ENCODE measurements at places on chromosomes 7 and 10. TPM values are rescaled to one million over a fixed set of nuclear protein-coding genes. Genes with fewer than 3 reads are reported as not detected.
A peak's percentile ranks its signal among the peaks of the same experiment; 100 is the strongest.

DNA sequence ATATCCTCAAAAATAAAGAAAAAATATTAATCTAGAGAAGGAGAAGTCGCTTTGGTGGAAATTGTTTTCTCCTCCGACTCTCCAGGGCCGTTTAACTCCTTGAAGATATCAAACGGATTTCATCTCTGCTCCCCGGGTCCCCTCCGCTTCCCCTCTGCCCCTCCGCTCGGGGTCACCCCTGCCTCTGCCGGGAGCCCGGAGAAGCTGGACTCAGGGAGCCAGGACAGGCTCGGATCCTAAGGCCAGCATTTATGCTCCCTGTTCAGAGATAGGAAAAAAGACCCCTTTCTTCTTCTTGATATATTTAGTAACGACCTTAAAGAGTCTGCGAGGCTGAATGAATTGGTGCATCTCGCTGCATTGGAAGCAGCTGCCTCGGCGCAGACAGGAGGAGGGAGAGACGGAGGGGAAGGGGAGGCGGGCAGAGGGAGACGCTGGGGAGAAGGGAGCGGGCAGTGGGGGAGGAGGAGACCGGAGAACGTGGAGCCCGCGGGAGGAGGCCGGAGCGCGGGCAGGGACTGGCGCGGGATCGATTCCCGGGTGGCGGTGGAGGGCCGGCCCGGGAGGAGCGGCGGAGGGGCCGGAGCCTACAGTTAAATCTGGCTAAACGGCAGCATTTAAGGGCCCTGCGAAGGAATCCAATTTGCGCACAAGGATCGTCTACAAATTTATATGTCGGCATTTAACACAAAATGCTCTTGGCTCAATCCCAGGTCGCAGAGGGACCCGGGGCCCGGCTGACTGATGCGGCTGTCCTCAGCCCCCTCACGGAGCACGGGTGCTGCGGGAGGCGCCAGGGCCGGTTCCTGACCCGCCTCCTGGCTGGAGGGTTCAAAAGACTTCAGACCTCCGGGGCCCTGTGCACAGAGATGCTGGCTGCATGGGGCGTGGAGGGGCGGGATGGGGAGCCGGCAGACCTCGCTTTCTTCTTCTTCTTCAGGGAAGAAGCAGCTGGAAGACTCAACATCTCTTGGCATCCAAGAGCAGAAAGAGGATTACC lies 55.6 kb downstream of the CRTAC1 start:
- no peak for DNase-seq

DNA sequence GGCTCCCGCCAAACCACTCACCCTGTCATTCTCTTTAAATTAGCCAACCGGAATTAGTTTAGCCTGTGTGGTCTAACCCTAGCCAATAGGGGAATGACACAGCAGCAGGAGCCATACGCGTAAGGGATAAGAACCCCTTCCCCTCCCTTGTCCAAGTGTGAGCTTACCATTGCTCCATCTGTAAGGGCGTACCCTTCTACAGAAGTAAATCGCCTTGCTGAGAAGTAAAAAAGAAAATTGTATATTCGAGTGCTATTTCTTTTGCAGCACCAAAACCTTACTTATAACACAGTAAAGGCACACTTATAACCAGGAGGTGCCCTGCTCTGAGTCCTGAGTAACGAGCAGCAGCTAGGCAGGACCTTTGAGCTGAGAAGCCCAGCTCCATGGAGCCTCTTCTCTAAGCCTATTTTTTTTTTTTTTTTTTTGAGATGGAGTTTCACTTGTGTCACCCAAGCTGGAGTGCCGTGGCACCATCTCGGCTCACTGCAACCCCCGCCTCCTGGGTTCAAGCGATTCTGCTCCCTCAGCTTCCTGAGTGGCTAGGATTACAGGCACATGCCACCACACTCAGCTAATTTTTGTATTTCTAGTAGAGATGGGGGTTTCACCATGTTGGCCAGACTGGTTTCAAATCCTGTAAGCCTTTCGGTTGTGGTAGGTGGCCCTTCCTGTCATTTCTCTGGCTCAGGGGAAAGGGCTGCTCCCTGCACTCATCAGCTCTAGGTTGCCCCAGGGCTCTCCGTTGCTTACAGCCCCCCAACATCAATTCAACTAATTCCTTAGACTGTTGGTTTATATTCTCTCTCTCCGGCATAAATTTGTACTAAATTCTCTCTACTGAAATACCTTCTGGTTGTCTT lies 73.3 kb downstream of the NSUN6 start:
- DNase-seq, result no peak

- DNase-seq, result no peak
Measured at GRCh38 chr7:37040330-37040729, 316.0 kb upstream of the AOAH start.

- DNase-seq, result no peak
Measured at GRCh38 chr10:123166618-123167017, 12.4 kb downstream of the BUB3 start.

The EN2 gene
- total RNA-seq, result 0.15 TPM

The EVX1 gene
- total RNA-seq, result not detected

GRCh38 chr10:6348096-6348874 lies 145.6 kb downstream of the PFKFB3 start:
- DNase-seq, result no peak

The CHCHD2 gene
- total RNA-seq, result 120 TPM

- no peak for DNase-seq
Measured at GRCh38 chr10:1461016-1461415, 276.3 kb downstream of the ADARB2 start.

- DNase-seq, result no peak
Measured at GRCh38 chr10:51708609-51709008, 9.2 kb upstream of the CSTF2T start.

DNA sequence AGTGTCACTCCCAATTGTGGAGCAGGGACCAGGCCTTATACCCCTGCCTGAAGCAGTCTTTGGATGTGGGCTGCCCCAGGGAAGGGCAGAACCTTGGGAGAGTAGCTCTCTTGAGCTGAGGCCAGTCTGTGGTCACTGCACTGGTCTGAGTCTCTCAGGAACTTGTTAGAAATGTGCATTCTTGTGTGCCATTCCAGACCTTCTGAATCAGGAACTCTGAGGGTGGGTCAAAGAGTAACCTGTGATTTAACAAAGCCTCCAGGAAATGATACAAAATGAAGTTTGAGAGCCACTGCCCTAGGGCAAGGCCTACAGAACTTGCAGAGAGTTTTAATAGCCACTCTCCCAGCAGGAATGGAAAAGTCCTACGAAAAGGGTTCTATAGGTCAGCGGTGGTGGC lies 68.1 kb downstream of the LYZL1 start:
- DNase-seq, result no peak

The SNX13 gene
- 36.0 TPM for total RNA-seq

- no peak for DNase-seq
Measured at GRCh38 chr10:13969118-13969791, 361.5 kb downstream of the FRMD4A start.

GRCh38 chr7:157397731-157398691 lies 61.2 kb downstream of the DNAJB6 start:
- DNase-seq, result no peak

DNA sequence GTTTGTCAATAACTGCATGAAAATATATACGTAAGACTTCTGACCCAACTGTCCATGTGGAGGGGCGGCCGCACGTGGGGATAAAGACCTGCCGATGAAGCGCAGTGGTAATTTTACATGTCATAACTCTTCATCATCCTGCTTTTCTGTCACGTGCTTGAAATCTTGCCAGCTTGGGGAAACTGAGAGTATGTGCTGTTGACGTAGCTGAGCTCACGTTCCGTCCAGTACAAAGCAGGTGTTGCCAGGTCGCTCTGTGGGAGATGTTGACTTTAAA lies 105.1 kb downstream of the INPP5A start:
- no peak for DNase-seq

The AKR1C4 gene
- not detected for total RNA-seq

DNA sequence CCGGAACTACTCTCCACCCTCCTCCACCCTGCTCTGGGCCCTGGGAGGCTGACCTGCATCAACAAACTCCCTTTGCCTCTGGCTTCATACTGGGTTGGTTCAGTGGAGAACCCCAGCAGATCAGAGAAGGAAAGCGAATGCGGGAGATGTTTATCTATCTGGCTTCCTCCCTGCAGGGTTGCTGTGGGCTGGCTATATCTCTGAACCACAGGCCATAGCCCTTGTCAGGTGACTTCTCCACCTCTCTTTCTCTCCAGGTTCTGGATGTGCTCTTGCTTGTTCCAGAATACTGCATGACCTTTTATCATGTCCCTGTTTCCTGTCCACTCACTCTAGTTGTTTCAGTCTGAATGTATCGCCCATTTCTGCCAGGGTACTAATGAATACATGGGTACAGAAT lies 51.7 kb upstream of the IFRD1 start:
- DNase-seq, result no peak

DNA sequence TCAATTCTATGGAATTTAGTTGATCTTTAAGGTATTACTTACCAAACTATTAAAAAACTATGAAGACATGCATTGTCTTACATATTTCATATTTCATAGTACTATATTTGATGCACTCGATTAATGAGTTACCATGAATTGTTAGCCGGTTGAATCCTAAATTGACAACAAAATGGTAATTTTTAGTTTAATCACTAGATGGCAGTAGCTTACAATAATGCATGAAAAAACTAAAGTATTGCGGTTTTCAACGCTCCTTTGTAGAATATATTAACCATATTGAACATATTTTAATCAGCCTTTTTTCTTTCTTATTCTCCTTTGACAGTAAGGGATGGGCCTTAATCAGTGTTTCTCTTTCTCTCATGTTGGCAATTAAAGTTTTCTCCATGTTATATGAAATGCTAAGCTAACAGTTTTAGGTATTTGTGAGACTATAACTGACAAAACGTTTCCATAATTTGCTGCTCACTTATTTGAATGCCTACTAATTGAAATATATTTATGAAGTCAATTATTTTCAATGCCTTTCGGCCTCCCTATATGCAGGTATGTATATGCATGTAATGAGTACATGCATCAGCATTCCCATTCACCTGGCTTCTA lies 48.5 kb upstream of the ARL4A start:
- DNase-seq, result no peak

The PDZD8 gene
- 40.5 TPM for total RNA-seq

- DNase-seq, result no peak
Measured at GRCh38 chr7:46524350-46524749, 603.3 kb upstream of the IGFBP3 start.

DNA sequence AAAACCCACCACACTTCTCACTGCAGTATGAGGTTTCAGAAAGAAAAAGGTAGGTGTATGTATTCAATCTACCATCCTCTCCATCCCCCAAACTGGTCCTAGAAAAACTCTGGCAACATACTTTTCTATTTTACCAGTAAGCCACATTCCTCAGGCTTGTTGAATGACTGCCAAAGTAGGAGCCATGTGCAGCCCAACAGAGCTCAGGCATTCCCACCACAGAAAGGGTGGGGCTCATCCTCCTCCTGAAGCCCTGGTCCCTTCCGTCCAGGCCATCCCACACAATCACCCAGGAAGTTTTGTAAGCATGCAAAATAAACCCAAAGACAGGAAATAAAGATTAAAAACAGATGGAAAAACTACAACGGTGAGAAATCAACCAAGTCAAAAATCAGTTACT lies 57.2 kb downstream of the MAD1L1 start:
- no peak for DNase-seq

DNA sequence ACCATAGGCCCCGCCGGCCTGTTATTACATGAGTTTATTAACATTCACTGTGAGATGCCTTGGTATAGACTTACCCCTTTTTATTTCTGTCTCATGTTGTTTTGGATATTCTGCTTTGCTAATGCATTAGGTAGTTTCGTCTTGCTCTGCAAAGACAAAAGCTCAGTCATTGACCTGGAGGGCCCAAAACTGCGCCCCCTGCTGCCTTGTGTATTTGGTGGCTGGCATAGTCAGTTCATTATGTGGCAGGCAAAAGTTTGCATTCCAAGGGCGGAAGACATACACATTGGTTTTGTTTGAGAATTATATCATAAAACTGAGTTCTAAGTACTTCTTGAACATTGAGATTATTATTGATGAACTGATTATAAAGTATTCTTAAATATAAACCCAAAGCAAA lies 372.5 kb downstream of the SDK1 start:
- no peak for DNase-seq

- no peak for DNase-seq
Measured at GRCh38 chr7:142874837-142875236, 10.7 kb downstream of the TRPV6 start.

DNA sequence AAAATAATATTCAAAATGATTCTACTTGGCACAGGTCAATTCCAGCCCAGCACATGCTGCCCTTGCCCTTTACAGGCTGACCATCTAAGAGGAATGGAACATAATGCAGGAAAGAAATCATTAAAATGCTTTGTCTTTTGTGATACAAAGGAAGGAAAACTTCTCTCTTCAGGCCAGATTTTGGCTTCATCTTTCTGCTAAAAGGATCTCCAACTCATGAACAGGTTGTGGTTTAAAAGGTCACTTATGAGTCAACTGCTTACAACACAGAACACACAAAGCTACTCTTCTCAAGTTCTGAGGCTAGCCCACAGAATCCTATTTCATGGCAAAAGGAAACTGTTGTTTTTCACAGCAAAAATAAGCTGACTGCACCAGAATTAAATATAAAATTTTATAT lies 197.1 kb downstream of the DOCK4 start:
- no peak for DNase-seq

- DNase-seq, result peak; percentile 59
Measured at GRCh38 chr7:85736085-85736484, 549.2 kb upstream of the SEMA3D start.

DNA sequence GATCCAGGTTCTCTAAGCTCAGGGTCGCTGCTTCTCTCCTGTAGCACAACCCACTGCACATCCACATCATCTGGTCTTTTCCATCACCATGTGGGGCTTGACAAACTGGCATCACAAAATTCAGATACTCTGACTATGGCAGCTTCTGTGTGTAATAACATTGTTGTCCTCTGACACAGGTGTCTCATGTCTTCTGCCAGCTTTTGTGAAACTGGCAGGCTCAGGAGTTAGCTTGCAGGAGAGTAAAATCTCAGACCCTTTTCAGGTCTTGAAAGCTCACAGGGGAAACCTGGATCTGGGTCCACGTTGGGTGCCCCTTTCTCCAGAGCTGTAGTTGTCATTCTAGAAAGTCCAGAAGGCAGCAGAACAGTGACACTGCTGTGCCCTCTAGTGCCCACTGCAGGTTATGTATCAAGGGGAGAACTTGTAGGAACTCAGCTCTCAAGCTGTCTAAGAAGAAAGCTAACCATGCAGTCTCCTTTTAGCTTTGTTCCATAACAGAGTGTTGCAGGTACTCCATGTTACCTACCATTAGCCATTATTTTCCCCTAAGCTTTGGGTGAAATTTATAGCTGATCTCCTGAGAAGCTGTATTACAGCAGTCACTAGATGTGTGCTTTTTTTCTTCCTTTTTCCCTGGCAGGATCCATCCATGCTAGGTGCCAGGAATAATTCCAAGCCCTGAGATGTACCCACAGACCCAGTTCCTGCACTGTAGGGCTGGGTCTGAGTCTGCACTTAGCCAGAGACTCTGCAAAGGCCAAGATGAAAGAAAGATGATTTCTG lies 102.7 kb downstream of the ZNF248 start:
- DNase-seq, result no peak

DNA sequence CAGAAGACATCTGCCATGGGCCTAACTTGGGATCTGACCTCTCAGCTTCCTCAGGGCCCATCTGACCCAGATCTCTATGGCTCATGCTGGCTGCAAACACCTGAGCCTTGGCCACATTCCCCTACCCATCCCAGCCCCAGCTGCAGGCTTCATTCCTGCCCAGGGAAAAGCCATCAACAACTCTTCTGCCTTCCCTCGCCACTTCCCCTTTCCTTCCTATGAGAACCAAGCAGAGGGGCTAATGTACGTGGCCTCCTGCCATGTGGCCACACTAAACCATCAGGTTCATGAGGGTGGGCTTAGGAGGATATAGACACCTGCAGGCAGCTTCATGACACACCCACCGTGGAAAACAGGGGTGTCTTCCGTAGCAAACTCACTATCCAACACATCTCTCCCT lies 312.2 kb downstream of the GALNT17 start:
- no peak for DNase-seq

GRCh38 chr10:114662646-114663217 lies 4.7 kb upstream of the ABLIM1 start:
- no peak for DNase-seq

Data from chondrocyte (in vitro differentiated cells).